NCI-H526 treated with DMSO at 0.1 percent for 48 hours (cell line): ENCODE measurements at places on chromosomes 5 and 9.

GRCh38 chr9:135029871-135030565 lies 57.5 kb upstream of the OLFM1 start:
- DNase-seq, result no peak

DNA sequence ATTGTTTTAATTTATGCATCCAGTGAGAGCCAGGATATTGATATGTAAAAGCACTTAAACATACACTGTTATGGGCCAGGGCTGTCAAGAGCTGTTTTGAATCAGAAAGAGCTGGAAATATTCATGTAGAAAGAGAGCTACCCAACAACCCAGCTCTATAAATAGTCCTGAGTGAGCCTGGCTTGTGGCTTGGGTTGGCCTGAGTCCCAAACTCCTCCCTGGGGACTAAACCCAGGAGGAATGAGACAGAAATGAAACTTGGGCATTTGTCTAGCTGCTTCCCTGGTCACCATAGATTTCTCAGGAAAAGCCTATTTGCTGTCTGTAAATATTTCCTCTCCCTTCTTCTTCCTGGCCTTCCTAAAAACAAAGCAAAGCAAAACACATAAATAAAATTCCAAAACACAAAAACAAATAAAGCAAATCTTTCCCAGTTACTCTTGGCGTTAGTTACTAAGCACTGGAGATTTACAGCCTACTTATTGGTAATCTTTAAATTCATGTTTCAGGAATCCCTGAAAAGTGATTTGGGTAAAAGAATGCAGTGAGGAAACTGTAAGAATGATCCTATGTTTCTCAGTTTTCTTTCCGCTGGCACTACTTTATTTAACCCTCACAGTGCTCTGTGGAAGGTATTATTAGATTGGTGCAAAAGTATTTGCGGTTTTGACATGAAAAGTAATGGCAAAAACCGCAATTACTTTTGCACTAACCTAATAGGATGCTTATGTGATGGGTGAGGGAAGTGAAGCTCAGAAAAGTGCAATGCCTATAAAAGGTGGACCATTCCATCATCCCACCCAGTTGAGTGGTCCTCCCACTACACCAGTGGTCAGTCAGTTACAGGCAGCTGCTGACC lies 111.8 kb downstream of the CARTPT start:
- DNase-seq, result no peak

- no peak for DNase-seq
These were observed 82.5 kb downstream of the SEMA6A start for GRCh38 chr5:116492016-116492623.

DNA sequence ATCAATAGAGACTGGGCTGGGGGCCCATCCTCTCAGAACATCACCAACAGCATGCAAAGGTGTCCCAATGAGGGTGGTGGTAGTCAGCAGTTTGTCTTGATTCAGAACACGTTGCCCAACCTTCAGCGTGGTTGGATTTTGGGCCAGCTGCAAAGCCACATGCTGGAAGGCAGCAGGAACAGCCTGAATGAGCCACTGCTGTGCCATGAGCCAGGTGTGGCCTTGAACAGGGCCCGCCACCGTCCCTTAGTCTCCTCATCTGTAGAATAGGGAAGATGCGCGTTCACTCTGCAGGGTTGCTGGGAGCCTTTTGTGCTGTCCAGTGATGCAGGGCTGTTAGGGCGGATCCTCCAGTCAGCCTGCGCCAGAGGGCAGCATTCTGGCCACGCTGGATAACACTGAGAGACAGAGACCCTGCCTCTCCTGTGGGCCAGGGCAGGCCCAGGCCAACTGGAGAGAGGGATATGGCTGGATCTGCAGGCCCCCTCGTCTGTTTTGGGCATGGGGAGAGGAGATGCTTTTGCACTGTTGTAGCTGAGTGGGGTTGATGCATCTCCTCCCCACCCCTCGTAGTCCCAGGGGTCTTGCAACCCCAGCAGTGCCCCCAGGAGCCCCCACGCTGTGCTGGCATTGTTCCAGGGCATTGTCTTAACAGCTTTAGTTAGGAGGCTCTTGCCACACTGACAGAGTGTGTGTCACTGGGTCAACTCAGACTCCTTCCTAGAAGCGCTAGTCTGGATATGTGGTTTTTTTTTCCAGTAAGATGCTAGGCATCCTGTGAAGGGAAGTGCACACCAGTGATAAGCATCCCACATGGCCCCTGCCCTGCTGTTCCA lies 42.1 kb downstream of the SLC46A2 start:
- DNase-seq, result no peak

GRCh38 chr9:91075279-91075678 lies 273.7 kb downstream of the SYK start:
- no peak for DNase-seq

GRCh38 chr9:121721770-121722169 lies 70.3 kb downstream of the DAB2IP start:
- no peak for DNase-seq

GRCh38 chr5:149930043-149930748 lies 14.4 kb downstream of the PDE6A start:
- no peak for DNase-seq

GRCh38 chr5:30604648-30605262 lies 588.7 kb upstream of the CDH6 start:
- DNase-seq, result no peak

GRCh38 chr5:55187370-55187769 lies 14.4 kb upstream of the CDC20B start:
- DNase-seq, result peak; percentile 43

DNA sequence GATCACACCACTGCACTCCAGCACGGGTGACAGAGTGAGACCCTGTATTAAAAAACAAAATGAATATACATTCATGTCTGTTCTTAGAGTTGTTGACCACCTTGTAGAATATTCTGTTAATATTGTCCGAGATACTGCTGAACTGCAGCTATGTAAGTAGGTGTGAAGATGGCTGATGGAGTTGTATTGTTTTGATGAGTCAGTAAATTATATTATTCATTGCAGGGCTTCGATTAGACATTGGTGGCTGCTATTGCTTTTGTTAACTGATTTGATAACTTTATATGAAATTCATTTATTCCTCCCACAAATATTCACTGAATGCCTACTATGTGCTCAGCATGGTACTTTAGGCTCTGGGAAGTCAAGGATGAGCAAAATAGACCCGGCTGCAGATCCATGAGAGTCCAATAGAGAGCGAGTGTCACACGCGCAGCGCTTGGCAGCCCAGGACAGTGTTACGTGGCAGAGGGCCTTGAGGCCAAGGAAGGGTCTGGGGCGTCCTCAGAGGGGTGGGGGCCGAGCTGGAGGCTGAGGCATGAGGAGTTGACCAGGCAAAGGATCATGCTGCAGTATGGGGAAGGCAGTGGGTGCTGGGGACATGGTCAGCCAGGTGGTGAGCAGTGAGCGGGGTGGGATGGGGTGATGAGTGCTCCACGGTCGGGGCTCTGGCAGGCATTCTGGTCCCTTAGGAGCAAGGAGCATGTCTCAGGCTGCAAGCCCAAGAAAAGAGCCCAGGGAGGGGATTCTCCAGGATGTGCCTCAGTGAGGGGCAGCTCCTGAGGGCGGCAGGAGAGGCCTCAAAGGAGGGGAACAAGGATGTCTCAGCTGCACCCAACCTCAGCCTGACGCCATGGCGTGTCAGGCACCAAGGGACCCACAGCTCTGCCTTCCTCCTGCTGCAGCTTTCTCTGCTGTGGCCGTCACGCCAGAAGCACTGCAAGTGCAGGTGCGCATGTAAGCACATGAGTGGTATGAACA lies 243.5 kb downstream of the GADD45G start:
- no peak for DNase-seq

- no peak for DNase-seq
These were observed 53.5 kb downstream of the NEURL1B start for GRCh38 chr5:172694541-172694940.

- DNase-seq, result no peak
These were observed 46.7 kb downstream of the GARNL3 start for GRCh38 chr9:127311239-127311741.

- no peak for DNase-seq
These were observed 94.3 kb downstream of the PBX3 start for GRCh38 chr9:125841444-125841843.

- no peak for DNase-seq
These were observed 1.1 kb downstream of the CYFIP2 start for GRCh38 chr5:157267025-157267424.

DNA sequence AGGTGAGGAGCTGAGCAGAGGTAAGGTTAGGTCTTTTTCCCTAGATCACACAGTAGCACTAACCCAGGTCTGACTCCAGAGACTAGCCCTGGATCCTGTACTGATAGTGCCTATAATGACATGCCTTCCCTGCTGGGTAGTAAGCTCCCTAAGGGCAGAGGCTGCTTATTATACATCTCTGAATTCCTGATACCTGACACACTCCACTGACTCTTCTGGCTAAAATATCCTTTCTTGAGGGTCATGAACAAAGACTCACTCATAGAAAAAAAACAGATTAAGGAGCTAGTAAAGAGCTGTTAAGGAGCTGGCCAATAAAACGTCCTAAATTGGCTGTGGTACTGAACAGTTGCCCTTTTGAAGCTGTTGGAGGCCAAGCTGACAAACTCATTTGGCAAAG lies 149.0 kb upstream of the ITGA1 start:
- DNase-seq, result no peak

- no peak for DNase-seq
These were observed 2.0 kb upstream of the TNFAIP8 start for GRCh38 chr5:119353686-119354366.

GRCh38 chr5:143214458-143214857 lies 189.0 kb downstream of the NR3C1 start:
- no peak for DNase-seq

DNA sequence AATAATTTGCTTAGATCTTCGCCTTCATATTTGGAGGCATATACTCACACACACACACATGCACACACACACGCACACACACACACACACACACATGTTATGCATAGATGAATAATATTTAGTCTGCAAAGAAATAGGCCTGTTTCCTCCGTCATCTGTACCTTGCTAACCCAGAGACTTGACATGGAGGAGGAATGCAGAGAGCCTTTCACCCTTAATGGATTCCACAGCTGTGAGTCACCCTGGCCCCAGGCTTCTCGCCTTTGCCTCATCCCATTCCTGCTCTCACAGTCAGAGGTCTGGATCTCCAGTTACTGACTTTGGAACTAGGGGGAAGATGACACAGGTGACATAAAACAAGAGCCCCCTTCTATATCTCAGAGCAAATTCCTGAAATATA lies 29.7 kb downstream of the ZNF462 start:
- DNase-seq, result no peak

GRCh38 chr5:74621492-74621891 lies 19.0 kb downstream of the ENC1 start:
- no peak for DNase-seq

- DNase-seq, result no peak
These were observed 54.6 kb upstream of the STXBP1 start for GRCh38 chr9:127557466-127557869.

- no peak for DNase-seq
These were observed 194.0 kb upstream of the IRX1 start for GRCh38 chr5:3401635-3402034.

GRCh38 chr9:101307051-101307450 lies 77.8 kb downstream of the BAAT start:
- no peak for DNase-seq
